ENCODE measurements at places on chromosomes 13 and 19.

DNA sequence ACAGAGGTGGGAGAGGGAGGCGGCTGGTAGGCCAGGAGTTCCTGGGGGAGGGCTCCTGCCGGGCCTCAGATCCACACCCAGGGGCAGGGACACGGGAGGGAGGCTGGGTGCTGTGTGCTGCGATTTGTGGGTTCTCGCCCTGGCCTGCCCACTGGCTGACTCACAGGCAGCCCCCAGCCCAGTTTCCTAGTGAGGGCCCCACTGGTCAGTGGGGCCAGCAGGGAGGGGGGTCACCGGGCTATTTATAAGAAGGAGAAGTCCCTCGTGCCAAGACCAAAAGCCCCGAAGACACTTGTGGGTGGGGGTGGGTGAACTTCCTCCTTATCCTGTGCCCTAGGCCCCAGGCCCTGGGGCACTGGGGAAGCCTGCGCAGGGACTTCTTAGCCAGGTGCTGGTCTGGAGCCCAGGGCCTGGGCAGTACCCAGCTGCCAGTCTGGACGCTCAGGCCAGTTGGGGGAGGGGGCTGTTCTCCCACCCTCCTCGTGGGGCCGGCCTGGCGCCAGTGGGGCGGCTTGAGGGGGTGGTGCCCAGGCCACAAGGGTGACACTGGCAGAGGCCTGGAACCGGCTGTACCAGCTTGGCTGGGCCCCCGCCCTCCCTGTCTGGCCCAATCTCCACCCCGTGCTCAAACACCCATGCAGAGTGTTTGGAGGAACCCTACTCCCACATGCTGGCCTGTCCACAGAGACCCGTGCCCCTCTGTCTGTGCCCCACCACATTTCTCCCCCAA lies 5.0 kb upstream of the JUNB start:
- DNase-seq: no peak

GRCh38 chr13:105670179-105670990 lies 865.1 kb downstream of the EFNB2 start:
- no peak for DNase-seq

DNA sequence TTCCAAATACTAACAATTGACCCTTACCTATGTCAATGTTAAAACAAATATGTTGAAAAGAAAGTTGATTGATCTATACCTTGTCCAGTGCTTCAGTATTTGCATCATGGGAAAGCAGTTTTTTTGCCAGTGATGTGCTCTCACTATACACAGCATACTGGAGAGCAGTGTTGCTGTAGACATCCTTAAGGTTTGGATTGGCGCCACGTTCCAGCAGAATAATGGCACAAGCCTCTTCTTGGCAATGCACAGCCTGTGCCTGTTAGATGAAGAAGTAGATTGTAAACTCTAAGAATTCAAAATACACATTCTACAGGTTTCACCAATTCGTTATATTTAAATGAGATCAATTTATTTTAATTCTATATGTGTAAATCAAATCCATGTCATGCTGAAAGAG lies 43.9 kb upstream of the C1QTNF9B start:
- no peak for DNase-seq

GRCh38 chr19:49807904-49808675 lies 5.0 kb downstream of the FUZ start:
- no peak for DNase-seq

DNA sequence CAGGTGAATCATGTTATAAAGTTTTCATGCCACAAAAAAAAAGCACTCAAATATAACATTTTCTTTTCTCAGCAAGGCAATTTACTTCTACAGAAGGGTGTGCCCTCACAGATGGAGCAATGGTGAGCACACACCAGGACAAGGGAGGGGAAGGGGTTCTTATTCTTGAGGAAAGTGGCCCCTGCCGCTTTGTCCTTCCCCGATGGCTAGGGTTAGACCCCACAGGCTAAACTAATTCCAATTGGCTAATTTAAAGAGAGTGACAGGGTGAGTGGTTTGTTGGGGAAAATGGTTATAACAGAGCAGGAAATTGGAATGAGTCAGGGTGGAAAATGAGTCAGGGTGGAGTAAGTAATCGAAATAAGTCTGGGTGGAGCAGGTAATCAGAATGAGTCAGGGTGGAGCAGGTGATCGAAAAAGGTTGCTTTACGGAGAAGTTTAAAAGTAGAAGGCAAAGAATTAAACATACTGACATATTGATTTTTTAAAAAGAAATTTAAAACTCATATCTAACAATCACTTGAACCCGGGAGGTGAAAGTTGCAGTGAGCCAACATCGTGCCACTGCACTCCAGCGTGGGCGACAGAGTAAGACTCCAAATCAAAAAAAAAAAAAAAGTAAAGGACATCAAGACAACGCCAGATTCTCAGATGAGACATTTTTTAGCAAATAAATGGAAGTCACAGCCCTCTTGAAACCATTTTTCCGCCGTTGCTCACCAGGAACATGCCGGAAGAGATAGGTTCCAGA lies 813 bp downstream of the ZNF562 start:
- no peak for DNase-seq

- no peak for DNase-seq
Observed at GRCh38 chr19:4089400-4089908, 22.8 kb upstream of the ZBTB7A start.

DNA sequence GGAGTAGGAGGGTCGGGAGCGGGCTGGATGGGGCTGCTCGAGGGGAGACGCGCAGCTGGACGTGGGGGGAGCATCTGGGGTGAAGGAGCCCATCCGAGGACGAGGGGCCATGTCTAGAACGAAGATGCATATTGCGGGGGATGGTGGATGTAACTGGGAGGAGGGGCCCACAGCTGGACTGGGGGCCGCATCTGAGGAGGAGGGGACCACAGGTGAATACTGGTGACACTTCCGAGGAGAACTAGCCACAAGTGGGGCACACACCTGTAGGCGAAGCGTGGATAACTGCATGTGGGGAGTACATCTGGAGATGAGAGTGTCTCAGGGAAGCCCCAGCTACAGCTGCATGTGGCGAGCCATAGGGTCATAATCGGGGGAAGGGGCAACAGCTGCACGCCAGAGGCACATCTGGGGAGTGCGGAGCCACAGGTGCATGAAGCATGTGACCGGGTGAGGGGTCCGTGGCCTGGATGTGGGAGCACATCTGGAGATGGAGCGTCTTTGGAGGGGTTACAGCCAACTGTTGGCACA lies 402 bp downstream of the ZSWIM9 start:
- no peak for DNase-seq

- no peak for DNase-seq
Observed at GRCh38 chr13:109751477-109751876, 34.9 kb downstream of the IRS2 start.

DNA sequence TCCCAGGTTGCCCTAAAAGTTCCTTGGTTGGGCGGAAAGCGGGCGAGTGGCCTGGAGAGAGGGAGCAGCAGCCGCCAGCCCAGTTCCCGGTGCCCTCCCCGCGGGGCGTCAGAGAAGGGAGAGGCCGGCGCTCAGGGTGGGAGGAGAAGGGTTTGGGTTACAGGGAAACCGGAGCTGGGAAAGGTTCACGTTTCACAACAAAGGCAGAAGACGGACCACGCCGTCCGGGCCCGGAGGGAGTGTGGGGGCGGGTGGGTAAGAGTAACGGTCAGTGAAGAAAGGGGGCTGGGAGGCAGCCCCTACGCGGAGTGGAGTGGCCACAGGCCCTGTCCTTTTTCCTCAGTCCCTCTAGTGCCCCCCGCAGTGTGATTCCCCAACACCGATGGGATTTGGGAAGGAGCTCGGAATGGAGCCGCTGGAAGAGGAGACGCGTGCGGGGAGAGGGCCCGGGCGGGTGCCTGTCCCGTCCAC lies 1.6 kb downstream of the SIX5 start:
- DNase-seq: peak; percentile 65

- DNase-seq: no peak
Observed at GRCh38 chr19:34351382-34351826, 13.6 kb upstream of the GPI start.

- DNase-seq: no peak
Observed at GRCh38 chr13:94608586-94608985, 6.9 kb downstream of the GPR180 start.

- DNase-seq: no peak
Observed at GRCh38 chr19:41998246-41999020, 4.4 kb upstream of the ATP1A3 start.

DNA sequence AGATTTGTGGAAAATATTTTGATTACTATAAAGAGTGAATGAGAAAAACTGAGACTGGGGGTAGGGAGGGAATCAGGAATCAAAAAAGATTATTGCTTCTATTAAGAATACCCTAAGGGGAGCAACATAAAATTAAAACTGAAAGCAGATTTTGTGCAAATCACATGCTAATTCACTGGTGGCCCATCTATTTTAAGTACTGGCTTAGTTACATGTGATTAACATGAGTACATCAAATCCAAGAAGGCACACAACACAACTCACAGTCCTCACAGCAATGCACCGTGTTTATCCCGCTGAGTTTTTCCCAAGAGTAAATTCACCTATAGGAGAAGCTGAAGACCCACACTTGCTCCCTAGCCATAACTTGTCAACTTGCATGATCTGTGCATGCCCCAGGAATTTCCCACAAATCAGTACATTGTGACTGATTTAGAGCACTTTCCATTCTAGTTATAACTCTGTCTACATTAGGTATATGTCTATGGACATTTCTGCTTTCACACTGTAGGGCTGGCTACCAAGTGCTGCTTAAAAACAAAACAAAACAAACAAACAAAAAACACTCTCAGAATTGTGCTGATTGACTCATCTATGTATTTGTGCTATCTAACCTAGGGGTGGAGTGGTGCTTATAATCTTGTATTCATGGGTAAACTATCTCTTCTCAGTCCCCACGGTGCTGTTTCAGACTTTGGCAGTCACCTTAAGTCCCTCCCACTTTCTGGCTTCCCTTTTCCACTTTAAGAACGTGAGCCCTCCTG lies 24.3 kb downstream of the AMER2 start:
- no peak for DNase-seq

GRCh38 chr19:38049105-38049649 lies 142.2 kb downstream of the SIPA1L3 start:
- DNase-seq: no peak

- DNase-seq: no peak
Observed at GRCh38 chr13:31310356-31310755, 110.6 kb downstream of the B3GLCT start.

DNA sequence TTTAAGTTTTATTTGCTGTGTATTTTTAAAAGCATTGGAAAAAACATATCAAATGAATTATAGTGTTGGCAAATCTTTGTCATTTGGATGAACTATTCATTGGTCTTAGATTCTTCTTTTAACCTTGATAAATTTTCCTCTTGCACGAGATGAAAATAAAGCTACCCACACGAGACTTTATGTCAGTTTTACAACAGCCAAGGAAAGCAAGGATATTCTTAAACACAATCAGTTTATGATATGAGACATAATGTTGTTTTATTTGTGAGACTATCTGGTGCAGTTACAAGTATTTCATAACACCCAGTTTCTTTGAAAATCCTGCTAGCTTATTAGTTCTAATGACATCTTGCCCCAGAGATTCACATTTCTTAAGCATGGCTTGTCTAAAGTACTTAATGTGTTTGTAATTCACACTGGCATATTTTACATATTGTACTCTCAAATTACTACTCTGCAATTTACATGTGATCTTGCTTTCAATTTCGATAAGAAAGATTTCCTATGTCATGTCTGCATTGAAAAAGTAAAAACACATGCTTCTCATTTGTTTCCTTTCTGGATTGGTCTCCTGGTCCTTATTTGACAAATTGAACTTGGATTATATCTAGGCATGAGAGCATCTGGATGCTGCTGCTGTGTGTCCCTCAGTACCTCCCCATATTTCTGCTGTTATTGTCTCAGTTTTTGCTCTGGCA lies 955.5 kb upstream of the PCDH9 start:
- DNase-seq: peak; percentile 48

GRCh38 chr13:30918662-30919405 lies 12.8 kb downstream of the MEDAG start:
- DNase-seq: no peak

- no peak for DNase-seq
Observed at GRCh38 chr19:15621801-15622200, 6.8 kb downstream of the CYP4F8 start.

DNA sequence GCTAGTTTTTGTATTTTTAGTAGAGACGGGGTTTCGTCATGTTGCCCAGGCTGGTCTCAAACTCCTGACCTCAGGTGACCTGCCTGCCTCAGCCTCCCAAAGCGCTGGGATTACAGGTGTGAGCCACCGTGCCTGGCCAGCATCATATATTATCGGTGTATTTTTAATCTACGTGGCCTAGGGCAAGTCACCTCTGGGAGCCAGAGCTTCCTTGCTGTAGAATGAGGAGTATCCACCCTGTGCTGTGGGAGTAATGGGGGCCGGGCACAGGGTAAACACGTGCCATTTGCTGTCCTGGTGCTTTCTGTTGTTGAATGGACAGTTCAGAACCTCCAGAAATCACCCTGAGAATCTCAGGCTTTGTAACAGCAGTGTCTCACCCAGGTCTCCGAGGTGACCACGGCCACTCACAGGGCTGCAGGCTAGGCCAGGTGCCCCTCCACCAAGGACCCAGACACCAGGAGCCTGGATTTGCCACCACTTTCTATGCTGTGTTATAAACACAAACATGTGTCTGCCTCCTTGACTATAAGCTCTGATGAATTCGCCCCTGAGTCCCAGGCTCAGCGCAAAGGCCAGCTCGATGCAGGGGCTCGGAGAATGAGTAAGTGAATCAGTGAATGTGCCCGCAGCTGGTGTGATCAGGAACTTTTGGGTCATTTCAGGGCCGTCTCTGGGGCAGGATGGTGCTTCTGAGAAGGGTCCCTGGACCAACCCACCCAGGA lies 22.7 kb downstream of the POP4 start:
- DNase-seq: no peak

- no peak for DNase-seq
Observed at GRCh38 chr19:35673121-35673804, 6.9 kb downstream of the UPK1A start.
